HTR-8/SVneo (cell line): ENCODE measurements at places on chromosomes 4 and X.

GRCh38 chr4:89259301-89260028 is 48.1 kb downstream of the GPRIN3 start:
- no peak for DNase-seq

- no peak for DNase-seq
Measured at GRCh38 chr4:158050942-158051341, 121.9 kb downstream of the GASK1B start.

DNA sequence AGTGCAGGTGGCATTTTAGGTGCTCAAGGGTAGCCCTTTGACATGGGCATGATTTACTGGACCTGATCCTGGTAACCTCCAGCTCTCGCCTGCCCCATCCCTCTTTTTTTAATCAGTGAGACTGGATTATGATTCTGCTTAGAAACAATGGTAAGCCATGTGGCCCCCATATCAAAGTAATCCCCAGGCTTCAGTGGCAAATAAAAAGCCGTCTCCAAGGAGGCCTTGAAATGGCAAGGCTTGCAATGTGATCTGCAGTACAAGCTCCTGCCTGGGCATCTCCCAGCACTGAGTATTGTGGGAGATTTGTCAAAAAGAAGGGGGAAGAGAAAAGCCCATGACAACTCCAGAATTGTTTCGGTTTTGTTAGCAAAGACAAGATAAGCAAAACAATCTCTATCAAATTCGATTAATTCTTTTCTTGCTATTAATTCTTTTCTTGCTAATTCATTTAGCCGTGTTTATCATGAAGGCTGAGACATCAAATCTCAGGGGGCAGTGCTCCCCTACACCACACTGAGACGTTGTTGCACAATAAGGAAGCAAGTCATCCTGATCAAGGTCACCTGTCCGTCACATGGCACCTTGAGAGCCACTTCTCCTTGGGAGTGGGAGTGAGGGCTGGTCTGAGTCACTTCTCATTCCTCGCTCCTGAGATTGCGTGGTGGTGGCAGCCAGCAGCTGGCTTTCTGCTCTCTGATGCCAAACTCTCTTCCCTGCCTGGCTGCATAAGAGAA is 312.7 kb upstream of the GATB start:
- DNase-seq, result no peak

DNA sequence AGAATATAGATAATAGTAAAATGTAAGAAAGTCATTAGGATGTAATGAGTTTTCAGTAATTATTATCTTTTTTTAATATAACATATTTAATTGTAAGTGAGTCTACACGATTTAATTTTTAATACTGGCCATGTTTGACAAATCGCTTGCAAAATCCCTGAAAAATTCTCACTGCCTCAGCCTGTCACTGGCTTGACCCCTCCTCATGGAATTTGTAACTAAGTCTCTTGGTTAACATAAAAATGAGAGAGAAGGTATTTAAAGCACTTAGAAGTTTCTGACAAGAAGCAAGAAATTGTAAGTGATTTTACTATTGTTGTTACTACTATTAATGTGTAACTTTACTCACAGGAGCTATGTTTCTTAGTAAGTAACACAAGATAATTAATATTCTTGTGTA is 237.9 kb upstream of the GK2 start:
- no peak for DNase-seq

- DNase-seq, result no peak
Measured at GRCh38 chr4:90842960-90843359, 715.8 kb downstream of the CCSER1 start.

GRCh38 chr4:186068581-186069348 is at the start of gene TLR3:
TSS of gene TLR3 (plus strand) at chr4:186069156. CDS start at chr4:186076620, 7,464 bp downstream.
- peak; percentile 47 for DNase-seq

GRCh38 chr4:157934151-157934550 is 238.7 kb downstream of the GASK1B start:
- no peak for DNase-seq

DNA sequence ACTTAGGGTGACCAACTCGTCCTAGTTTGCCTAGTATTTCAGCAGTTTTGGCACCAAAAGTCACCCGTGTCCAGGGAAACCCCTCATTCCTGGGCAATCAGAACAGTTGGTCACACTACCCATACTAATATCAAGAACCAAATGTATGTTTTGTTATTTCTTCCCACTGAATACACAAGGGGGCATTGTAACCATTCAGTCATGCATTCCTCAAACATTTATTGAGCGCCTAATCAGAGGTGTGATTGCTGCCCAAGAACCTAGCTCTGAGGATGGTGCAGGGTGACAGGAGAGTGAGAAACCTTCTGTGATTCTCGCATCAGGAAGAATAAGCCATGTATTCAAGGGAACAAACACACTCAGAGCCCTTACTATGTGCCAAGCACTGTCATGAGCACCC is 69.8 kb upstream of the RAI2 start:
- DNase-seq, result no peak

GRCh38 chr4:171565130-171565788 is 247.9 kb upstream of the GALNTL6 start:
- no peak for DNase-seq

DNA sequence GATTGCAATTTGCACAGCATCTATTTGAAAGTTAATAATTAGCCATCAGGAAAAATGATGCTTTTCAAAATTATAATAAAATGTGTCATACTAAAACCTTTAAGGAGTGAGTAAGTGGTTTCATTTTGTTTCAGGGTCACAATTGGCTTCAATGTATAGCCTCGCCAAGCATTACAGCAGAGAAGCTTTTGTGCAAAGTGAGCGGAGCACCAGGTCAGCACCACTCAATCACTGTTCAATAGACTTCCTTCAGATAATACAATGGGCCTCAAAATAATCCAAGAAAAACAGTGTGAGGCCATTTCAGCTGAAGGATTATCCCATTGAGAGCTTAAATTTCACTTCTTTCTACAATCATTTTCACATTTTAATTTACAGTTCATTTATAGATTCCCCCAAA is 409.2 kb upstream of the SLIT2 start:
- no peak for DNase-seq

GRCh38 chrX:109922190-109922589 is 80.7 kb upstream of the TMEM164 start:
- no peak for DNase-seq

DNA sequence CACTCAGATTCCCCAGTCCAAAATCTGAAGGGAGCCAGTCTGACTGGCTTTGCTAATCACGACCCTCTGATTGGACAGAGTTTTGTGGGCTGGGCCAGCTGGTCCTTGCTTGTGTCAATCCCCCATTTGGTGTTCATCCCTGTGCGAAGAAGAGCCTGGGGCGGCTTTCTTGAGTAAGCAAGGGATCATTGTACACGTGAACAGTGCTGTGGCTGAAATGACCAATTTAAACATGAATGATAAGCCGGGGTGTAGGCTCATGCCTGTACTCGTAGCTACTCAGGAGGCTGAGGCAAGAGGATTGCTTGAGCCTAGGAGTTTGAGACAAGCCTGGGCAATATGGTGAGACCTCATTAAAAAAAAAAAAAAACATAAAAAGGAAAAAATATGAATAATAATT is 379.1 kb downstream of the RAPGEF2 start:
- DNase-seq, result no peak

DNA sequence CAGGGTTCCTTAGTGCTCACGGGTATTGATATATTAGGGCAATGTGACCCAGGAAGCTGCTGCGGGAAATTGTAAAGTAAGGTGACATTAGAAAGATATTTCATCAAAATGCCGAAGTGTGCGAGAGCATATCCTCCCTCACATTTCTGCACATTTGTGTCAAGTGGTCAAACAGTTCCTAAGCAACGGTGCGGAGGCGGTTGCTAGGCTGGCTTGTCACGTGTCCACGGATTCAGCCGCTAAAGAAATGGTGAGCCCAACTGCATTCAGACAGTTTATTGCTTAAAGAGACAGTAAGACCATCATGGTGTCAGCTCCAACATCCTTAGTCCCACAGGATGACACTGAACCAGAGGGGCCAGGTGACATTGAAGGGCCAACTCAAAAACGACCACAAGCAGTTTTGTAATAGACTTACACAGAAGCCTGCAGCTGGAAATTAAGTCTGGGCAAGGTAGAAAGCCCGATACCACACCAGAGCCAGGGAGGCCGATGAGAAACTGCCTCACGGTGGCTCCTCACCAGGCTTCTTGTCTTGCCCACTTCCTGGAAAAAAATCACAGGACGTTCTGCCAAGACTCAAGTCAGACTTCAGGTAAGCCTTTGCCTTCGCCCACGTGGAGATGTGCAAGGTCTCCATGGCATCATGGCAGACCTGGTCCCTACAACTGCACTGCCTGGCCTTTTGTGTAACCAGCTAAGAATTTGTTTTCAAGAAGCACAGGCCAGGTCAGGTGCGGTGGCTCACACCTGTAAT is 50.4 kb downstream of the USP11 start:
- no peak for DNase-seq

DNA sequence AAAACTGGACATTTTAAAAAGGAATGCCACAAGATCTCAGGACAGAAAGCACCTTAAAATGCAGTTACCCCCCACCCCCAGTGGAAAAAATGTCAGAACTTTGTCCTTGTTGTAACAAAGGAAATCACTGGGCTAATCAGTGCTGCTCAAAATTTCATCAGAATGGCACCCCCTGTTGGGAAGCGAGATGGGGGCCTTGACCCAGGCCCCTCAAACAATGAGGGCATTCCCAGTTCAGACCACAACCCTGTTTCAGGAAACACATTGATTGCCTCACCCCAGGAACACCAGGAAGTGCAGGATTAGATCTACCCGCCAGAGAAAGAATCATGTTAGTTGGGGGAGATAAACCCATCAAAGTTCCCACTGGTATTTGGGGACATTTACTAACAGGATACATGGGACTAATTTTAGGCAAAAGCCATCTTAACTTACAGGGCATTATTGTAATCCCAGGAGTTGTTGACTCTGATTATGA is 16.4 kb downstream of the SPIN2B start:
- DNase-seq, result no peak

DNA sequence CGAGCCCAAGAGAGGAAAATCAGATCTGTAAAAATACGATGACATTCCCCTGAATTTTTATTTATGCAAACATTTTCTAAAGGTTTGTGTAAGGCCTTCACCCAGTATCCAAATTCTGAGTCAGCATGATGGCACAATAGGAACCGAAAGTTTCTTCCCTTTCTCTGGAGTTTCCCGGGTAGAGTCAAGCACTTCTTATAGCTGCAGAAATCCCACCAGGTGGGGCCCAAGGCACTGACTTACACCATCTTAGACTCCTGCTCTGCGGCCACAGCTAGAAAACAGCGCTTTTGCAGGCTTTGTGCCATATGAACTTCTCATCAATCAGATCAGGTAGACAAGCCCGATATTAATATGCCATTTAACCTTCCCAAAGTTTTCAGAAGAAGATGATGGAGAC is 13.4 kb downstream of the LEF1 start:
- no peak for DNase-seq

- DNase-seq, result no peak
Measured at GRCh38 chr4:17912011-17912410, 101.2 kb downstream of the NCAPG start.

DNA sequence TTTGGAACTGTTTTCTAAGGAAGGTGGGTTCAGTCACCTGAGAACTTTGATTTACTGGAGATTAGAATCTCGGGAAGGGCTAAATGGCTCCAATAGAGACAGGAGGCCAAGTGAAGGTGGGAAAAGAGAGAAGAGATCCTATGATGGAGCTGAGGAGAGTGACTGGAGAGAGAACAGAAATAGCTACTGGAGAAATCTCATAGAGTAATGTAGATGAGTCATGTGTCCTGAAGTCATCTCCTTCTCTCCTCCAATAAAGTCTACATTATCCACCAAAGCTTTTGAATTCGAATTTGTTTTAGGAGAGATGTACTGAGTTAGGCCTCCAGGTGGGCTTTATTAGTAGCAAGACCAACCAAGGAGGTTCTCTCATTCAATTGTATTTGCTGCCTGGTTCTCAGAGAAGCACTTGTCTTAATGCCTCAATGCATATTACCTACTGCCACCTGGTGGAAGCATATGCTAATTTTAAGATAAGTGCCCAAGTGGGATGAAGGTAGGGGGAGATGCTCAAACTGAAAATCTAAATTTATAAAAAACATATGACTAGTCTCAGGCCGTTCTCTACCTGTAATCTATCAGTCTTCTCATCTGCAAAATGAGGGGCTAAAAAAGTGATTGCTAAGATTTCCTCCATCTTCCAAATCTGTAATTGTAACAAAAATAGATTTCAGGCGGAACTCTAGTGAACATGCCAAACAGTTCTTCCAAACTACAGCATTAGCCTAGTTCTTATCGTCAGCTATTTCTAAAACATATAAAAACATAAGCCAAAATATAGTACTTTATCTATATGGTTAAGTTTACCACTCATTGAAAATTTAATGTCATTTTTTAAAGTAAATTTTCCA is 24.4 kb downstream of the TXK start:
- DNase-seq, result peak; percentile 36

DNA sequence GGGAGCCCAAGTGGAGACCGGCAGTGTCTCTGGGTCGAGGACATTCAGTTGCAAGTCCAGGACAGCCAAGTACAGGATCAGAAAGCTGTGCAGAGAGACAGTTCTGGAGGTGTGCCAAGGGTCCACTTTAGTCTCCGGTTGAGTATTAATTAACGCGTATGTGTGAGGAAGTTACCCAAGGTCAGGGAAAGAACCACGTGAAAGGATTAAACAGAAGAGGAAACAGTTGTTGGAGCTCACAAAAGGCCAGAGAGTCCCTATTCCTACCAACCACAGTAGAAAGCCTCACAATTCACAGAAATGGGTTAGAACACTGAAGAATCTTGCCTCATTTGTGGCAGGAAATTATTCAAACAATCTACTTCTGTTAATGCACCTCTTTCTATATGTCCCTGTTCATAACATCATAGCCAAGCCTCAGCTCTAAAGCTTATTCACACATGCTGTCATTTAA is 17.9 kb upstream of the NSUN7 start:
- no peak for DNase-seq

DNA sequence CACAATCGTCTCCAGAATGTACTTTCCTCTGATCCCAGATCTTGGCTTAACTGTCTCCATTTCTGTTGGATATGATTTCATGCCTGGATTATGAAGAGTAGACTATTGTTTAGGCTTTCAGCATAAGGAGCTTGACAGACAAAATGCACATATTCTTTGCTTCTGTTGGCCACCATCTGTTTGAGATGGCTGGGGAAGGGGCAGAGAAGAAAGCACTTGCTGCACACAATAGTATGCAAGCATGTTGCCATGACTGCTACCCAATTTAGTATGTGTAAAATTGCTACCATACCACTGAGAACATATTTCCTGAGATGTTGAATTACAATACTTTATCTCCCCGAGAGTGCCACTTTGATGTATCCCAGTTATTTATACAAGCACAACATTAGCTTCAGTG is 127.9 kb upstream of the BMPR1B start:
- no peak for DNase-seq
